ENCODE measurements at places on chromosomes 11 and 22. TPM values are rescaled to one million over a fixed set of nuclear protein-coding genes. Genes with fewer than 3 reads are reported as not detected.

The PKNOX2 gene
- 5.3 TPM for total RNA-seq

The OR52A1 gene
- total RNA-seq, result not detected

The ZNF280A gene
- not detected for total RNA-seq

The NLRP10 gene
- total RNA-seq, result not detected

The IL10RA gene
- total RNA-seq, result 6.7 TPM

Data from occipital lobe (tissue), 3 donors.